ENCODE measurements at places on chromosomes 3 and 15.

GRCh38 chr3:140586311-140586710 lies 91.6 kb upstream of the TRIM42 start:
- DNase-seq: no peak

GRCh38 chr3:193055352-193055751 lies 137.7 kb upstream of the MB21D2 start:
- no peak for DNase-seq

- DNase-seq: no peak
These were observed 24.7 kb upstream of the DUSP7 start for GRCh38 chr3:52080830-52081719.

DNA sequence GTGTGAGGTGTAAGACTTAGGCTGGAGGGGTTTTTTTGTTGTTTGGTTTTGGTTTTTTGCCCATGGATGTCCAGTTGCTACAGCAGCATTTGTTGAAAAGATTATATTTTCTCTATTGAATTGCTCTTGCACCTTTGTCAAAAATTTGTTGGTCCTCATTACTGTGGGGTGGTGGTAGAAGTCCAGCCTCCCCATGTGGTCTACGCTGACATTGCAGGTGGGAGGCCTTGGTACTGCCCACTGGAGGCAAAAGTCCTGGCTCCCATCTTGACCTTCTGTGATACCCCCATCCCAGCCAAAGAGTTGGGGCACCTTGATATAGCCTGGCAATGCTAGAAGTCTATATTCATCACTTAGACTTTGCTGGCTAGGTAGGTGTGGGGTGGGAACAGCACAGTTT lies 5.4 kb upstream of the RAB6B start:
- no peak for DNase-seq

DNA sequence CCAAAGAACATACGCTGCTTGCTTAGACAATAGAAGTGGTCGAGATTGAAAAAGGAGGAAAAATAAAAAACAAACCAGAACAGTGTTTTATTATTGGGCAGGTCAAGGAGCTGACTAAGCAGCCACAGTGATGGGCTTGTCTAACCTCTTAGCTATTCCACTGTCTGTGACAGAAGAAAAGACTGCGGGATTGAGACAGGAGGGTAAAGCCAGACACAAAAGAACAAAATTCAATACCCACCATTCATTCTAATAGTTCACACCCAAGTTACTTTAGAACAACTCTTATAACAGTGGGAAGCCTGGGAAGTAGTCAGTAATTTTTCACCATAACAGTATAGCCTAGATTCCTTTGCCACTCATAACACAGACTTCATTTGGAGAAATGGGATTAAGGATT lies 435.4 kb downstream of the MFSD1 start:
- no peak for DNase-seq

DNA sequence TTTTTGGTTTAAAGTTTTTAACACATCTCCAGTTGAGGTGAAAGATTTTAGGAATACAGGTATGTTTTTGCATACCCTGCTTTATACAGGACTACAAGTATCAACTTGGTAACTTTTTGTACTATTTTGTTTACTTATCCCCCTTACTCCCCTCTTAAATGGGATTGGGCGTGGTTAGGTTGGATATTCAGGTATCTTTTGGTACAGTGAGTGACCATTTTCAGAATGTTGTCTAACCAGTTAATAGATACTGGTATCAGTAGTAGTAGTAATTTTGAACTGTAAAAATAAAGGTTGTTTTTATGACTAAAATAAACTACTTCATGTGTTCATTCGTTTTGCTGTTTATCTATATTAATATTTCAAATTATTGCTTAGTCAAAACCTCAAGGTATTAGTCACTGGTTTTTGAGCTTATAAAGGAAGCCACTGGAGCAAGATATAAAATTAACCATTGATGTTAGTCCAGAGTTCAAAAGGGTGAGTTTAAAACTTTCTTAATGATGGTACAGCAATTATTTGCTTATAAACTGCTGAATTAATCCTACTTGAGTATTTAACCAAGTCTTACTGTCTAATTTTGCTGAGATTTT lies 3.3 kb downstream of the MME start:
- no peak for DNase-seq

DNA sequence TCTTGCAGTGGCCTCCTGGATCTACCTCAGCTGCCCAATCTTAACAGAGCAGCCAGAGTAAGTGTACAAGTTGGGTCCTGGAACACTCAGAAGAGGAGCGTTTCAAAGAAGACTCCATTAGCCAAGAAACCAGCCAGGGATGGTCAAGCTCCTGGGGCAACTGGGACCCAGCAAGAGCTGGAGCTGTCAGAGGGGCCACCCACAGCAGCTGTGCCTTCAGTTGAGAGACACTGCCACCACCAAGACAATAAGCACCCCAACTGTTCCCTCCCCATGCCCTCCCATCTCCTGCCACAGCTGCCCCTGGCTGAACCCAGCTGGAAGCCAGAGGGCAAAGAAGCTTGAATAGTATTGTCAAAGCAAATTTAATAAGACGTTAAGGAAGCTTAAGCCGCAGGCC lies 110.6 kb upstream of the TLE3 start:
- DNase-seq: no peak

GRCh38 chr3:35224565-35225295 lies 414.6 kb upstream of the ARPP21 start:
- no peak for DNase-seq

Data from activated T-cell treated with anti-CD3 and anti-CD28 coated beads, Interleukin-2, amount 50 U/mL, for 1 hour (primary cell).